ENCODE measurements at places on chromosomes 1 and 21.

GRCh38 chr1:91693557-91693956, 192.4 kb downstream of the TGFBR3 start:
- no peak for DNase-seq

GRCh38 chr1:48230236-48230635, 7.7 kb downstream of the SLC5A9 start:
- no peak for DNase-seq

- no peak for DNase-seq
Measured at GRCh38 chr1:200252531-200252930, 157.3 kb downstream of the ZNF281 start.

DNA sequence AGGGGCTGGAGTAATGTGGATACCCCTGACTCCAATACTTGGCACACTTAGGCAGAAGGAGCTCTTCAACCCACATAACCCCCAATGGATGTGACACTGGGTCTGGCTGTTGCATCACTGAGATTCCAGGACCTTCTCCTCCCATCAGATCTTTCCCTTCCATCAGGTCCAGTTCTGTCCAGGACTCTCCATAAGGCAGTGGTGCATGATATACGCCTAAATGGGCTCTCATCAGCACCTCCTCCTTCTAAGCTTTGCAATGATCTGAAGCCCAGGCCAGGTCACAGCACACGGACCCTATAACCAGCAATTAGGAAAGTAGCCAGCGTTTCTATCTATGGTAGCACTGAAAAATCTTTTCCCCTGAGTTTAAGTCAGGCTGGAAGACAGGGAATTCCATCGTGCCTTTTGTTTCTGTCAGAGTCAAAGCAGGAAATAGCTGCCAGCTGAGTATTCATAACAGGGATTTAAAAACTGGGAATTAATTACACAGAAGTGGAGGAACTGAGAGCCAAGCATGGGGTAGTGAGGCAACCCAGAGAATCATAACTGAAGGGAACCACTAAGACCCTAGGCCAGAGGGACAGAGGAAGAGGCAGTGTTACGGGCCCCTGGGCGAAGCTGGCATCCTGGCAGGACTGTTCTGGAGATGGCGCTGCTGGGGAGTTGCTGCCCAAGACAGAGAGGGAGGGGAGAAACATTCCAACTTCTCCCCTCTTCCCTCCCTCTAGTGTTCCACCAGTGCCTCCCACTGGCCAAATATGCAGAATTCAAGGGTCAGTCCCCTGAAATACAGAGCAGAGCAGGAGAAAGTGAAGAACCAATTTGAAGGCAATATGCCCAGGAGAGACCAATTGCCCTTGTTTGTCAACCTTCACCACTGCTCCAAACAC, 37.5 kb upstream of the HOOK1 start:
- peak; percentile 66 for DNase-seq

GRCh38 chr1:102032534-102032933, 35.8 kb upstream of the OLFM3 start:
- DNase-seq = no peak

- no peak for DNase-seq
Measured at GRCh38 chr21:33266050-33266788, at the start of gene IL10RB. IL10RB (plus strand) TSS chr21:33266367; CDS start chr21:33266466, 99 bp downstream.

DNA sequence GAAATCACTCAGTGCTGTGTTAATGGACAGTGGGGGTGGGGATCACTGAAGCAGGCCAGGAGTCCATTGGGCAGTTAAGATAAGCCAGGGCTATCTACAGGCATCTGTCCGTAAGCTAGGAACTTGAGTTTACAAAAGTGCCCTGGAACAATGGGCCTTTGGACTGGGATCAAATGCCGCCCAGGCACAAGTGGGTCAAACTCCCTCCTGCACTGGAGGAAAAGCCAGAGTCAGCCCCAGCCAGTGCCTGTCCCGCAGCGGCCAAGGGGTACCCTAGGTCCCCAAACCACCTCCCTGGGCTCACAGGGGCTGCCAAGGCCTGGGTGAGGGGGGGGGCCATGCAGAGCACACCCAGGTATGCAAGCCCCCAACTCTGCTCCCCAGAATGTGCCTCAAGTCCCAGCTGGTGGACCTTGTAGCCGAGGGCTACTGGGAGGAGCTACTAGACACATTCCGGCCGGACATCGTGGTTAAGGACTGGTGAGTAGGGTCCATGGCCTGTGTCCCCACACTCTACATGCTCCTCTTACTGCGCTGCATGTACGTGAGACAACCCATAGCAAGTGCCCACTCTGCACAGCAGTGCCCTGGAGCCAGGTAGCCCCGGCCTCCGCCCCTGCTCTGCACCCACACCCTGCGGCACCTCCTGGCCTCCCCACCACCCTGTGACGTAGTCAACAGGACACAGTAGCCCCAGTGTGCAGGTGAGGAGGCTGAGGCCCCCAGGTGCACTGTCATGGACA, 7.7 kb downstream of the FBXO6 start:
- no peak for DNase-seq

GRCh38 chr21:14554948-14555347, 8.8 kb upstream of the SAMSN1 start:
- no peak for DNase-seq

DNA sequence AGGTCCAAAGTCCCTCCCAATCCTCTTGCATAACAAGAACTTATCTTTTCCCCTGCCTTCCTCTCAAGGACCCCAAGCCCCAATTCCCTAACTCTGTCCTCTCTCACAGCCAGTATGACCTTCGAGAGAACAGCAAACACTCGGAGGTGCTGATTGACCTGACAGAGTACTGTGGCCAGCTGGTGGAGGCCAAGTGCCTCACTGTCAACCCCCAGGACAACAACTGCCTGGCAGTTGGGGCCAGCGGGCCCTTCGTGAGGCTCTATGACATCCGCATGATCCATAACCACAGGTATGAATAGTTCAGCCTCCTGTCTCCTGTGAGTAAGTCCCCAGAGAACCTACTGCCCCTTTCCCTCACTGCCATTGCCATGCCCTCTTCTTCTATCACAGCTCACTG, 29.9 kb upstream of the TMEM222 start:
- DNase-seq = no peak

GRCh38 chr1:52631759-52632331, 1.1 kb upstream of the SHISAL2A start:
- DNase-seq = no peak

DNA sequence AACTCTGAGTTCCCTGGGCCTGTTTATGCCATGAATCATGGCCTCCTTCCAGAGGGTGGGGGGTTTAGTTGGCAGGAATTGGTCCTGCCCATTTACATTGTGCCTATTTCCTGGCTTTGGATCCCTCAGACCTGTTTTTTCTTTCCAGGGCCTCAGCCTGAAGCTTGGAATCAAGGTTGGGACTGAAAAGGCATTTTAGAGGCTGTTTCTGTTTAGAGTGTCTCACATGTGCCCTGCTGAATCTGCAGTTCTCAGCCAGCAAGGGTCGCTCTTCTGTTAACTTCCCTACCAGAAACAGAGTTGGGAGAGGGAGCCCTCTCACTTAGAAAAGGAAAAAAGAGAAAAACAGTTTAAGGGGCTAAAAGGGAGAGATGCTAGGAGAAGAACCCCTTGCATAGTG, 191.1 kb downstream of the PTPRC start:
- no peak for DNase-seq

GRCh38 chr1:244741692-244742091, 88.8 kb downstream of the DESI2 start:
- DNase-seq = no peak

DNA sequence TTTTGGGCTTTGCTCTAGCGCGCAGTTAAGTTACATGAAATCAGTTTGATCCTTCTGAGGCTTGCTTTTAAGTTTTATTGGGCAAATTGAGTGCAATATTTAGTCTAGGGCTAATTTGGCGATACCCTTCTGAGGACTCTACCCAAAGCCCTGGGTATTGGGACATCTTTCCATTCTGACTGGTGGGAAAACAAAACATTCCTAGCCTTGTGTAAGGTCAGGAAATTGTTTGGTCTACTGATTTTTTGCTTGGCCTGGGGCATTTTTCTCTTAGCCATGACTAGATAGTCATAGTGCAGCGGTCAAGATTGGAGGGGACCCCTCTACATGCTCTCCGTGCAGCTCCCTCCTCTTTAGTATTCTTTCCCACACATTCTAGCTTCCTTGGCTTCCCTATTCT, 189.6 kb upstream of the PTGFR start:
- DNase-seq = no peak

- no peak for DNase-seq
Measured at GRCh38 chr1:110466646-110467280, 15.8 kb downstream of the PROK1 start.

GRCh38 chr1:247359559-247359958, 27.9 kb upstream of the ZNF496 start:
- DNase-seq = no peak

- no peak for DNase-seq
Measured at GRCh38 chr1:153515504-153516394, 20.0 kb downstream of the S100A6 start.

DNA sequence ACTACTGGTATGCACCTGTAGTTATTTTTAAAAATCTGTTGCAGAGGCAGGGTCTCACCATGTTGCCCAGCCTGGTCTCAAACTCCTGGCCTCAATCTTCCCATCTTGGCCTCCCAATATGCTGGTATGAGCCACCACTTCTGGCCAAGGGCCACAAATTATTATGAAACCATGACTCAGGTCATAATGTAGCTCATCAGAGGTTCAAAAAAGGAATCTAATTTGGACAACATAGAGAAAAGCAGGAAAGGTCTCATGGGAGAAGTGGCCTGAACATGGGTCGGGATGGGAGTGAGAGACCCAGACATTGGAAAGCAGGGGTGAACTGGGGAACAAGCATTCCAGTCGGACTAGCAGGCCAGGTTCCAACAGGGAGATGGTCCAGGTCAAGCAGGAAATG, 45.2 kb upstream of the C1orf198 start:
- DNase-seq = peak; percentile 61

GRCh38 chr1:58392083-58392482, 154.4 kb downstream of the OMA1 start:
- no peak for DNase-seq

- DNase-seq = peak; percentile 11
Measured at GRCh38 chr1:116737020-116737854, 17.0 kb upstream of the CD2 start.

DNA sequence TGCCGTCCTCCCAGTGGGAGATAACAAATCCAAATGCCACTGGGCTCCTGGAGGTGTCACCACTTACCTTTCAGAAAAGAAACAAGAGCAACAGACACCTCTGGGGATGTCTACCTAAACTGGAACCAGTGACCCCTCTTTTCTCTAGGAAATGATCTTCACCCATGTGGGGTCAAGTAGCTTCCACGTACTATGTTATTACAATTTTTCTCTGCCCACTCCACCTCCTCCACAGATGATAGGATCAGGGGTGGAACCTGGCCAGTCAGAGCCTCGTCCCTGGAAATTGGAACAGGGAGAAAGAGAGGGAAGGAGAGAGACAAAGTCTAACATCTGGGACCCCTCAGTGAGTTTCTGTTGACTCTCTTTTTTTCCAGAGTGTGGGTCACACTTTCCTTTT, 50.1 kb downstream of the H3-3A start:
- DNase-seq = no peak

DNA sequence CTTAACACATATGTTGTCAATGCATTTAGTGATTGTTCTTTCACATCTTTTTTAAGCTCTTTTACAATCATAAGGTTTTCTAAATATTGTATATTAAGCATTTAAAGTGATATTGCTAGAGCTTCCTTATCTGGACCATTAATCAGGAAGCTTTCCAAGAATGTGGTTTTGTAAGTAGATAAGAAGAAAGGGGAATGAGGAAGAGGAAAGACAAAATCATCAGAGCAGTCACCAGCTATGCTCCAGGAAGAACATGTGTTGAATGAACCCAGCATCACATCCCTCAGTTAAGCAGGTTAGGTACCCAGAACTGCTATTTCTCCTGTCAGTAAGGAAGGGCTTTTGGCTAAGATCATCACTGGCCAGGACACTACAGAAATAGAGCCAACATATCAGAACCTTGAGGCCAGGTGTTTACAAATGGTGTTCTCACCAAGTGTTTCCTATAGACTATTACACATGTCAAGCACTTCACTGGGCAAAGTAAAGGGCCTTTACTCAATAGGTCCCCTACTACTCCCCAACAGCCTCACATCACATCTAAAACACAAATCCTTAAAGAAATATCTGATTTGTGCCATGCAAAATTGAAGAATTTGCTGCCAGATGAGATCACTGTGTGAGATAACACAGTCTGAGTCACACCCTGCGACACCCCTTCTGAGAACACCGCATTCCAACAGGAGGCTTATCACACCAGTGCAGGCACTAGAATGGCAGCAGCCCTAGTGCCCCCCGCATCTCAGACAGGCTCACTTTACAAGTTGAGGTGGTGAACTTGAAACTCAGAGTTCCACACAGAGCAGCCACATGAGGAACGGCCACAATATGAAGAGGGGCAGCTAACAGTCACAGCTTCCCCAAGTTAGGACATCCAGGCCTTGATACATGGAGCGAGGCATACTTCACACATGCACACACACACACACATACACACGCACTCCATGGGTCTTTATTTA, 1.8 kb upstream of the SPRR2A start:
- no peak for DNase-seq

DNA sequence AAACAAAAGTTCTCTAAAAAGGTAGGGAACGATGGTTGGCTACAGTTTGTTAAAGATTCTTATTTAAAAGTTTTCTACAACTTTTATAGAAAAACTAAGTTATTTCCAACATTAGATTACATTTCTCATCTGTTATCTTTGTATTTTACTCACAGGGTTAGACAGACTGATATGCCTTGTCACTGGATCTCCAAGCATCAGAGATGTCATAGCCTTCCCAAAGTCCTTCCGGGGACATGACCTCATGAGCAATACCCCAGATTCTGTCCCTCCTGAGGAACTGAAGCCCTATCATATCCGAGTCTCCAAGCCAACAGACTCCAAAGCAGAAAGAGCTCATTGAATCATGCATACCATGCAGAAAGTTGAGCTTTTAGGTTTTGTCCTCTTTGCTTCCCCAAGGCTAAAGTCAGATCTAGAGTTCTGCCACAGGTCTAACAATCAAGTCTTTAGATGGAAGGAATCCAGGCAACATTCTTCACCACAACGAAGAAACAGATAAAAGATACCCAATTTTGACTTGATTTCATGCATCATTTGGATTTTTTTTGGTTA, 10.3 kb downstream of the GAS5 start:
- DNase-seq = no peak

DNA sequence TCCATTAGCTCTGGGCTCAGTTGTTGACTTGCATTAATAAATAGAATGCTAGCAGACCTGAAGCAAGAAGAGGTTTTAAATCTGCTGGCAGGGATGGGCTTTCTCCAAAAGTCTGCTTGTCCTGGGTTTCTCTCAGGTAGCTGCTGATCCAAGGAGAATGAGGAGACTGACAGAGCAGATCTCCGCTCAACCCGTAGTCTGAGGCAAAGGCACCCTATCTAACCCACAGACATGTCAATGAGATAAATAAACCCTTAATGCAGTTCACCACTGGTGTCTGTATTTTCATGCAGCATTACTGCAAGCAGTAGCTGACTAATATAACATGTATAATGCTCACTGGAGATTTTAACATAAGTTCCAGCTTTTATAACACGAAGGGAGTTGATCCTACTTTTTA, 44.1 kb upstream of the RGS21 start:
- DNase-seq = no peak

- no peak for DNase-seq
Measured at GRCh38 chr21:36320421-36321324, 676 bp downstream of the MORC3 start.

Data from GM04503 (cell line).